ENCODE measurements at places on chromosomes 2 and 18. TPM values are rescaled to one million over a fixed set of nuclear protein-coding genes. Genes with fewer than 3 reads are reported as not detected.

- no peak for DNase-seq
These were observed 14.9 kb upstream of the LCT start for GRCh38 chr2:135851858-135852257.

Gene FOXI3
- total RNA-seq = not detected

GRCh38 chr2:30666266-30666874, 140.9 kb downstream of the CAPN13 start:
- no peak for DNase-seq

DNA sequence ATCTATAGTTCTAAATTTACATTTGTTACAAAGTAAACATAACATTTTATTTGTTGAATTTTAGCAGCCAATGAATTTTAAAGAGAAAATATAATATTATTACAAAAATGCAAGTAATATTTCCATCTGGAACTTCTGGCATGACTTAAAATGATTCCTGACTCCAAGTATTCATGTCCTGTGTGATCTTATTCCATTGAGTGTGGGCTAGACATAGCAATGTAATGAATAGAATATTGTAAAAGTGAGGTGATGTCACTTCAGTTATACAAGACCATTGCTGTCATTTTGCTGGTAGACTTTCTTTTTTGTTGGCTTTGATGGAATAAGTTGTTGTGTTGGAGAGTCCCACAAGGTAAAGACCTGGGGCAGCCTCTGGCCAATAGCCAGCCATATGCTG, 912.2 kb upstream of the PIK3C3 start:
- no peak for DNase-seq

DNA sequence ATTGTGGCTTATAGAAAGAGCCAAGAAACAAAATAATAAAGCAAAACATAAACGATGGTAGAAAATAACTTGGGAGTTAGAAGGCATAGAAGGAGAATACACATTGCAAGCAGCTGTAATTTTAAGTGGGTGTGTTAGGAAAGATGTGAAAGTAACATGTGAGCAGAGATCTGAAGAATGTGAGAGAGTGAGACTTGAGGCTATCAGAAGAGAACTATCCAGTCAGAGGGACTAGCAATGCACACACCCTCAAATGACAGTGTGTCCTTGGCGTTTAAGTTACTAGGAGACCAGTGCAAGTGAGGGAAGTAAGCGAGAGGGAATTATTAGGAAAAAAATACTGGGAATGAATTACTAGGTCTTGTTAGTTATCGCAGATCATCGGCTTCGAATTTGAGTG, 304.9 kb downstream of the DSEL start:
- no peak for DNase-seq

DNA sequence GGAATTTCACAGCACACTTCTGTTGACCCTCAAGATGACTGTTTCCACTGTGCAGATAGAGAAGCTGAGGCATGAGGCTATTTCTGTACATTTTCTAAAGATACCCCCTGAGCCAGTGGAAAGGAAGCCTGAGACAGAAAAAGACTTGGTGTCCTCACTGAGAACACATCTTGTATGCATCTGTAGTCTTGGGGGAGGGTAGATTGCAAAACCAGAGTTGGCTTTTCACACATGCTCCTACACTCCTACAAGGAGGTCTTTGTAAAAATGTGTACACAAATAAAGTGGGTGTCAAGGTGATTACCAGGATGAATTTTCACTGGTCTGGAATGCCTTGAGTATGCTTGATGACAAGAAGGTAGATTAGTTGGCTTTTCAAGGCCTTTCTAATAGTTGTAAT, 98.0 kb downstream of the KCTD18 start:
- no peak for DNase-seq
